ENCODE measurements at places on chromosomes 16 and 17.

- DNase-seq: no peak
Observed at GRCh38 chr17:34673516-34673915, 94.1 kb downstream of the TMEM132E start.

DNA sequence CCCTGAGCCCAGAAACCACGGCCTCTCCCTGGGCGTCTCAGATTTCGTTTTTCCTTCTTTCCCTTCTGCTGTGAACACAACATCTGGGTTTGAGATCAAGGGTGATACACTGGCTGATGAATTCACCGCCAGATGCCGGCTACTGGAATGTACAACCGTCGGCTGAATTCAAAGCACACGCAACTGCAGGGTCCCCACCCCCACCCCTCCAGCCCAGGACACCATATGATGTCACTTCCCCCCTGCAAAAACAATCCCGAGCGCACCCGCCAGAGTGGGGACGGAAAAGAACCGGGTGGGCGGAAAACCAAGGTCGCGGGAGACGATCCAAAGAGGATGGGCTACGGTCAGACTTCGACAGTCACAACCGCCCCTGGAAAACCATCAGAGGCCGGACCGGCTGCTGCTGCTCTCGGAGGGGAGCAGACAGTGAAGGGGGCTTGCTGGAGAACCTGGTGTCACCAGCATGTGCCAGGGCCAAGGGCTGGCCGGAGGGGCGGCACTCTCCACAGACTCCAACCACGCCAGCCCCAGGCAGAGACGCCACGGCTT, 23.3 kb downstream of the CEP295NL start:
- DNase-seq: peak; percentile 98

GRCh38 chr16:2900526-2901075, 11.1 kb upstream of the FLYWCH1 start:
- no peak for DNase-seq

DNA sequence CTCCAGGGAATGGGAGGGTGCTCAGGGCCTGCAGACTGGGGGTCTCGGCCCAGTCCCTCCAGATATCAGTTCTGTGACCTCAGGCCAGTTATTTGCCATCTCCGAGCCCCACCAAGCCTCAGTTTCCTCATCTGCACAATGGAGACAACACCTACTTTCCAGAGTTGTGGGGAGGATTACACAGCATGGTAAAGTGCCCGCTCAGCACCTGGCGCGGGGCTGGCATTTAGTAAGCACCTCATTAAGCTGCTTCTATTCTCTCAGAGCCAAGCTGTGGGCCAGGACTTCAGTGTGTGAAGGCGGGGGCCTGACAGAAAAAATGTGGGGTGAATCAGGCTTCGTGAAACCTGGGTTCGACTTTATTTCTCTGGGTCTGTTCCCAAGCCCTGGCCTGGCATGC, 5.2 kb downstream of the FAM83G start:
- DNase-seq: no peak

GRCh38 chr16:72887537-72887936, 160.4 kb downstream of the ZFHX3 start:
- DNase-seq: no peak

GRCh38 chr17:50361561-50362480, 11.2 kb downstream of the MRPL27 start:
- peak; percentile 77 for DNase-seq

- peak; percentile 69 for DNase-seq
Observed at GRCh38 chr17:33277436-33278100, 15.5 kb downstream of the ASIC2 start.

DNA sequence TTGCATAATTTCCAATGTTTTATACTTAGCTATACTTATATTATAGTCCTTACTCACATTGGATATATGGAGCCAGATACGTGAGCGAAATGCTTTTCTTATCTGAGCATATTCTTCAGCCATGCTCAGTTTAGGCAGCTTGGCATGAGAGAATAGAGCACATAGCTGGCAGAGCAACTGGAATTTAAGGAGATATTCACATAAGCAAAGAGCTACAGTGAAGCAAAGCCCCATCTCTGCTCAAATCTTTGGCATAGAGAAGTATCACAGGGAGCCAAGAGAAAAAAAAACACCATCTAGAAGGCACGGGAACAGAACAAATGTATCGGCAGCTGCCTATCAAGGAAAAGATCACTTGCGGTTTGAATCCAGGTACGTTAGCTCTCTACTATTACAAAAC, 734.2 kb upstream of the KIF2B start:
- DNase-seq: no peak

GRCh38 chr16:31350275-31351005, 4.5 kb upstream of the ITGAX start:
- DNase-seq: no peak

- DNase-seq: no peak
Observed at GRCh38 chr17:81066771-81067315, 31.9 kb downstream of the BAIAP2 start.

- DNase-seq: no peak
Observed at GRCh38 chr17:45663772-45664171, 120.3 kb upstream of the CRHR1 start.

DNA sequence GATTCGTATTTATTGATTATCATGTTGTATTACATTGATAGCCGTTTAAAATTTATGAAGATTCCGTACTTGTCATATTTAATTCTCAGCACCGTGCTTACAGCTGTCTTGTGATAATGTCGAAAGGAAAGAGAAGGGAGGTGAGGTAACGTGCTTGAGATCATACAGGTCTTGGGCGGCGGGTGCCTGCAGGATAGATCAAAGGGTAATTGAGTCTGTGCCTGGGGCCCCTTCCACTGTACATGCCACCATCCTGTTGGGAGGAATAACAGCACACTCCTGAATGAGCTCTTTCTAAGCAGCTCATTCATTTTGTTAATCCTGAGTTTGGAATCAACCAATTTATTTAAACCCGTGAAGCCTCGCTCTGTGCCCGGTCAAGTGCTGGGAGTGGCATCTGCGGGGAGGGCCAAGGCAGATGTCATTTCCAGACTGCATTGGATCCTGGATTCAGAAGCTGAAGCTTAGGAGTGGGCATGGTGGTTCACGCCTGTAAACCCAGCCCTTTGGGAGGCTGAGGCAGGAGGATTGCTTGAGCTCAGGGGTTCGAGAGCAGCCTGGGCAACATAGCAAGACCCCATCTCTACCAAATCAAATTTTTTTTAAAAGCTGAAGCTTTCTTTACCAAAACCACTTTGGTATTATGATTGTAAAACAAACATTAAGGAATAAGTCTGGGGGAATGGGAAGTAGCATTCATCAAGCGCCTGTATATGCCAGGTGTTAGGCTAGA, 25.8 kb downstream of the WWOX start:
- no peak for DNase-seq

GRCh38 chr17:28187931-28188330, 131.1 kb upstream of the TMEM97 start:
- DNase-seq: no peak

GRCh38 chr16:28003021-28003865, 60.3 kb downstream of the GSG1L start:
- DNase-seq: no peak

GRCh38 chr17:49861150-49861884, 13.4 kb upstream of the TAC4 start:
- peak; percentile 40 for DNase-seq

GRCh38 chr17:42704837-42705494, 22.6 kb downstream of the CNTNAP1 start:
- DNase-seq: no peak
